Stimulated activated CD4-positive, alpha-beta T cell treated with anti-CD3 and anti-CD28 coated beads, Interleukin-12 subunit alpha, Interleukin-12 subunit beta, amount 100 ng/mL, for 24 hours (primary cell): ENCODE measurements at places on chromosomes 12 and 14.
A peak's percentile ranks its signal among the peaks of the same experiment; 100 is the strongest.

DNA sequence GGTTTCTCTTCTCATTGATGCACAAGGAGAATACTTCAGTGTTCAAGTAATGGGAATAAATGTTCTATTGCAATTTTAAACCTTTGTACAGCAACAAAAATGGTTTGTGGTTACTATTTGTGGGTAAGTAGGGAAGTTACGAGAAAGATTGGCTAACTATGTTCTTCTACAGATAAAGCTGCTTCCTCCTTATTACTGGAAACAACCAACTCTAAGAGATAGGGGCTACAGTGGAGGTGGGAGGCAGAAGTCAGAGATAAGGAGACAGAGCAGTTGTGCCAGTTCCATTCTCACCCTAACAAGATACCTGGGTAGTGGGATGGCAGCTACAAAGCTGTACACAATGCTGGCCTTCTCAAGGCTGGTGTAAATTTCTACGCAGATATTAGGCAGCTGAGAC is 16.2 kb downstream of the NOXRED1 start:
- DNase-seq = no peak

- no peak for DNase-seq
Measured at GRCh38 chr14:70708717-70709570, 67.2 kb downstream of the TTC9 start.

- no peak for DNase-seq
Measured at GRCh38 chr12:95955549-95956159, 12.5 kb downstream of the AMDHD1 start.

DNA sequence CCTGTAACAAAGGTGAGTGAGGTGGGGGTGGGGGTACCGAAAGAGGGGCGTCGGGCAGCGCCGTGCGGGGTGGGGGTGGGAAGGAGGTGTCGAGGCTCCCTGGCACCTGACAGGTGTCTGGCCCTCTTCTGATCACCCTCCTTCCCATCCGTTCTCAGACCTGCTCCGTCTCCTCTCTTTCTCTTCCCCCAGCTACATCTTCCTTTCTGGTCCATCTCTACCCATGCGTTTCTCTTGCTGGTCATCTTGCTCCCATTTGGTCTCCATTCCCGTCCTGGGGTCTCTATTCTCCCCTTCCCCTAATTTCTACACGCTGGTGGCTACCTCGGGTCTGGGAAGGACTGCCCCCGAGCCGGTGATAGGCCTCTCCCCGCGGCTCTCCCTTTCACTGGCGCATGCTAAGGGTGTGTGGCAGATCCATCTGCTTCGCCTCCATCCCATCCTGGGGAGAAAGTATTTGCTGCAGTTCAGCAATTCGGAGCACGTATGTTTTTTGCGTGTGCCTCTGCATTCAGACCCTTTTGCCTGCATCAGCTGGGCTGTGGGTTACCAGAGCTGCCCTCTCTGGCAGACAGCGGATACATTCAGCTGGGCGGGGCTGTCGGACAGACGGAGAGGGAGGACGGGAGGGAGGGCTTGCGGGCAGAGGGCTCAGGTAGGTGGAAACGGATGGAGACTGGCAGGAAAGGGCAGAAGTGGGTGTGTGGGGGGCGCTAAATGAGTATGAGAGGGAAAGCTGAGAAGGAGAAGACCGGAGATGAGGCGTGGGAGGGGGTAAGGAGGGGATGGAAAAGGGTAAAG is 730 bp downstream of the CLSTN3 start:
- peak; percentile 45 for DNase-seq

GRCh38 chr14:85566603-85567002 is 36.7 kb downstream of the FLRT2 start:
- DNase-seq = no peak

DNA sequence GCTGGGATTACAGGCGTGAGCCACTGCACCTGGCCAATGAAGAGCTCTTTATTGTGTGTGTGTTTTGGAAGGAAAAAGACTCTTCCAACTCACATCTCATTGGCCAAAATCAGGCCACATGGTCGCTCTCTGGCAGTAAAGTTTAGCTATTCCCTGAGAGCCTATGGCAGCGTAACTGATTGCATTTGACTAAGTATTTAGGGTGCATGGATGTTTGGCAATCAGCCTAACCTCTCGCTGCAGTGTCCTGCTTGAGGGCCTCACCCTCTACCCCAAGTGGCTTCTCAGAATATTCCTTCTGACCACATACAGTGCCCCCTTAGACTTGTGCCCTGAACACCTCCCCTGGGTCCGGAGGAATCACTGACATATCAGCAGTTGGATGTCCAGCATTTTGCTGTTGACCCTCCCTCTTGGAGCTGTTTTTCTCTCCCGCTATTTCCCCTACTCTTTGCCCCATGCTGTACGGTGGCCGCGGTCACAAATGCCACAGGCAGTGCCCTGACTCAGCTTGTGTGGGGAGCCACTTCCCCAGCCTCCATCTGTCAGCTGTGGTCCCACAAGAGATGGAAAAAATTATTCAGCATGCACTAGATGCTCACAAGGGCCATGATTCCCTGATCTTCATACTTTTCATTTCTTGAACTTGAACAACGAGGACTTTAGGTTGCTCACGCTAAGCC is 9.5 kb downstream of the PHETA1 start:
- peak; percentile 45 for DNase-seq
